Left ventricle myocardium superior (tissue), 1 donor: ENCODE measurements at places on chromosomes 3 and 15. TPM values are rescaled to one million over a fixed set of nuclear protein-coding genes. Genes with fewer than 3 reads are reported as not detected.

DNA sequence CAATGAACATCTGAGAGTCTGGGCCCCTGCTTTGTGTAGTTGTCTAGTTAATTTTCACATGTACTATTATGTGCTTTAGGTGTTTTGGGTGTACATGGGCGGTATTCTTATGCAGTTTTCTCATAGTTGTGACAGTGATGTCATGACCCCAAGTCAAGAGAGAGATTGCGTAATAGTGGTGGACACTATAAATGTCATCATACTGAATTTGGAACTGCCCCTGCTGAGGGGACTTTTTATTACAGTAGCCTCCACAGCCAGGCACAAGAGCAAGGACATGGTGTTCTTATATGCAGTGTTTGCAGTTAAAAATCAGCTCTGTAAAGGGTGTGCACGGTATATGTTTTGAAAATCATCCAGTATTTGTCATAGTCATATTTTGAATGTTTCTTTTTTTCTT is 29.5 kb downstream of the ABHD2 start:
- DNase-seq, result no peak

GRCh38 chr15:76449455-76449854 is 112.9 kb downstream of the ISL2 start:
- no peak for DNase-seq

DNA sequence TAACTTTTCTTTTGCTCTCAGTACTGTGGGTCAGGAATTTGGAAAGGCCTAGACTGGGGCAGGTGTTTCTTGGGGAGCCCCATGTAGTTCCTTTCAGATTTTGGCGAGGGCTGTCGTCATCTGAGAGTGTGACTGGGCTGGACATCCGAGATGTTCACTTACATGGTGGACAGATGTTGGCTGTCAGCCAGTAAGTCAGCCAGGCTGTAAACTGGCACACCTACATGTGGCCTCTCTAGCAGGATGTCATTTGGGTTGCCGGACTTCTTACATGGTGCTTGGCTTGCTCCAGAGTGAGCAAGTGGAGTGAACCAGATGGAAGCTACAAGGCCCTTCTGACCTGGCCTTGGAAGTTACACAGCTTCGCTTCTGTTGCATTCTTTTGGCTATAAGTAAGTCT is 20.7 kb downstream of the TATDN2 start:
- DNase-seq, result no peak

GRCh38 chr15:54815556-54815955 is 381.2 kb downstream of the RSL24D1 start:
- DNase-seq, result no peak

NFKBIZ gene
- 15.9 TPM for total RNA-seq
